ENCODE measurements at places on chromosomes 5 and 9. TPM values are rescaled to one million over a fixed set of nuclear protein-coding genes. Genes with fewer than 3 reads are reported as not detected.
A peak's percentile ranks its signal among the peaks of the same experiment; 100 is the strongest.

The ASPN gene
- 97.6 TPM for total RNA-seq

The ANKRD31 gene
- 0.69 TPM for total RNA-seq

DNA sequence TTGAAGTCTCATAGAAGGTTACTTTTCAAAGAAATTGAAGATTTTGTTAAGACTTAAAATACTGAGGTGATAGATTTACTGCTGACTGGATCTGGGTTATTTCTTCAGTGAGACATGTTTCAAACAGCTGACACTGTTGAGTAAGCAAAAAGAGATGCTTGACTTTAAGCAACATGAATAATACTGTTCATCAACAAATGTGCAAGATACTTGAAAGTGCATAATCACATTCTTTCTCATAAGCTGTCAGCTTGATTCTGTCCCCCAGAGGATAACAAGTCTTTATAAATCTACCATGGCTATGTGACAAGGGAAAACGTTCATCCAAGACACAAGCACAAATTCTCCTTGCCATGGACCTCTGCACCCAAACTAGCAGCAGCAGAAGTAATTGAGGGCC is 260.1 kb upstream of the CDH18 start:
- no peaks in the 10 kb centered on the region for H3K27me3 ChIP-seq
- no peaks in the 10 kb centered on the region for H3K36me3 ChIP-seq
- no peak overlapping the region for H3K4me3 ChIP-seq

The TRAF1 gene
- 0.51 TPM for total RNA-seq

The TMEM174 gene
- not detected for total RNA-seq

The ADAMTS16 gene
- under 0.01 TPM for total RNA-seq

DNA sequence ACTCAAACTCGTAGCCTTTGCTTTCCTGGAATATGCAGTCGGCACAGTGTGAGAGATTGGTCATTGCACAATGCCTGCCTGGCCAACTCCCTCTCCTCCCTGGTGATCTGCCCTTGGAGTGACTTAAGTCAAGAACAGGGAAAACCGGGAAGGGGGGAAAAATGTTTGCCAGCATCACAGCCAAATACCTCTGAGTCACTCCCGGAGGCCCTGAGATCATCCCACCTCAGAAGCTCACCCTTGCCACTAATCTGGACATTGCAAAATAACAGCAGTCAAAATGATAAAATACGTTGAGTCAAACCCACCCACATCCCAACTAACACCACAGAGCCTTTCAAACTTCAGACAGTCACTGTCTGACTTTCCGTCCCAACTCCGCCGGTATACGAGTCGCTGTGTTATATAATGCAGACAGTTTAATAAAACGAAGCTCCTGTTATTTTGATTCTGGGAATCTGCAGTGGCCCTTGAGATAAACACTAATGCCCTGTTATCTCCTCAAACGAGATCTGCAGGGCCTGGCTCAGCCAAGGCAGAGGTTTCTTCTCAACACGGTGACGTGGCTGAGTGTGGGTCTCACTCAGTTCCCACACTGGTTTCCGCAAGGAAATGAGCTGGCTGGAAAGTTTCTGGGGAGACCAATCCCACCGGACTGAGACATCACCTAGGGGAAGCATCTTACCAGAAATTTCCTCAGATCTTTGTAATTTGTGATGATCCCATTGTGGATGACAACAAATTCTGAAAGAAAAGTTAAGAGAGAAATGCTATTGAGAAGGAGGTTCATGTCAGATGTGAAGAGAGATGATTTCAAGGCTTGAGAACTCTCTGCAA is 22.1 kb downstream of the GFPT2 start:
- peak overlapping the region; percentile 82 for H3K27ac ChIP-seq
- no peaks in the 10 kb centered on the region for H3K27me3 ChIP-seq
- no peak overlapping the region for H3K4me3 ChIP-seq
- peaks cover 10% of the 10 kb centered on the region for H3K4me1 ChIP-seq
- peak; percentile 94 for DNase-seq

DNA sequence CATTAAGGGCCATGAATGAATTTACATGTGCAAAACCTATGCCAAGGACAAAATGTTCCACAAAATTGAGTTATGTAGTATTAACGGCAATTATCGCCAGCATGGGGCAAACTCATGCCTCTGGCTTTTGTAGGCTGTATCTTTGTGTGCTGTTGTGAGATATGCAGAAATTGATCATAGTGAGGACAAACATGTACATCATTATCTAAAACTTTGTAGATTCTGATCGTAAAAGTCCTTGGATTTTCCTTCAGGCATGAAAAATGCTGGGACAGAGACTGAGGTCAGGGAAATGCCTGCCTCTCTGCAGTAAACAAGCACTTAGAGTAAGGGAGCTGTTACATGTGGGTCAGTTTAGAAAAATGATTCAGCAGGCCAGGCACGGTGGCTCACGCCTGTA is 5.9 kb upstream of the TXNDC8 start:
- no peaks in the 10 kb centered on the region for H3K4me1 ChIP-seq
- H3K27ac ChIP-seq, result no peak overlapping the region
- H3K4me3 ChIP-seq, result no peak overlapping the region
- DNase-seq, result no peak
- no peaks in the 10 kb centered on the region for H3K36me3 ChIP-seq
- no peaks in the 10 kb centered on the region for H3K27me3 ChIP-seq

The MAMDC4 gene
- 4.3 TPM for total RNA-seq

DNA sequence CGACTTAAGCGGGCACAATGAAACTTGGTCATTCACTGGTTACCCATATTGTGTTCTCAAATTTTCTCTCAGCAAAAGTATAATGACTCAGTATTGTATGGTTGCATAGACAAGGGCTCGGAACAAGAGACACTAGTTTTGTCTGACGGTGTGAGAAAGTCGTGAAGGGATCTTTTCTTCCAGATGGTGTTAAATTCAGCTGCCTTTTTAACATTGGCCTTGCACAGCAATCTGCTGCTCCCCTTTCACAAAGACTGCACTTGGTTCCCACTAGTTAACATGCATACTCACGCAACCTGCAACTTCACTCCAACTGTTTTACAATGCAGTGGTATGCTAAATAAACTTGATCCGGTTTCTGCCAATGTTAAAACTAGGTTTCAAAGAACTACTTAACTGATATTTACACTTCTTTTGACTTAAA is 219.2 kb downstream of the MEF2C start:
- no peaks in the 10 kb centered on the region for H3K36me3 ChIP-seq
- no peak overlapping the region for H3K27ac ChIP-seq
- H3K27me3 ChIP-seq, result peaks cover 74% of the 10 kb centered on the region
- no peak overlapping the region for H3K4me3 ChIP-seq
- H3K4me1 ChIP-seq, result no peaks in the 10 kb centered on the region

GRCh38 chr9:107046692-107047091 is 183.7 kb downstream of the ZNF462 start:
- no peaks in the 10 kb centered on the region for H3K36me3 ChIP-seq
- no peaks in the 10 kb centered on the region for H3K4me1 ChIP-seq
- H3K27me3 ChIP-seq, result no peaks in the 10 kb centered on the region
- DNase-seq, result no peak
- no peak overlapping the region for H3K27ac ChIP-seq

- no peaks in the 10 kb centered on the region for H3K36me3 ChIP-seq
- no peak for DNase-seq
- H3K27ac ChIP-seq, result peak overlapping the region; percentile 74
- no peaks in the 10 kb centered on the region for H3K27me3 ChIP-seq
- H3K4me3 ChIP-seq, result no peak overlapping the region
These were observed 1.5 kb downstream of the F2R start for GRCh38 chr5:76717222-76718083.

The NFIB gene
- total RNA-seq, result 106 TPM

GRCh38 chr5:33476992-33477391 is 36.2 kb downstream of the TARS1 start:
- H3K27ac ChIP-seq, result no peak overlapping the region
- H3K4me3 ChIP-seq, result no peak overlapping the region
- no peak for DNase-seq
- H3K36me3 ChIP-seq, result no peaks in the 10 kb centered on the region
- H3K27me3 ChIP-seq, result no peaks in the 10 kb centered on the region

GRCh38 chr5:51664491-51665250 is 281.4 kb downstream of the ISL1 start:
- no peak for DNase-seq
- H3K27ac ChIP-seq, result no peak overlapping the region
- no peak overlapping the region for H3K4me3 ChIP-seq
- no peaks in the 10 kb centered on the region for H3K36me3 ChIP-seq
- H3K4me1 ChIP-seq, result no peaks in the 10 kb centered on the region

DNA sequence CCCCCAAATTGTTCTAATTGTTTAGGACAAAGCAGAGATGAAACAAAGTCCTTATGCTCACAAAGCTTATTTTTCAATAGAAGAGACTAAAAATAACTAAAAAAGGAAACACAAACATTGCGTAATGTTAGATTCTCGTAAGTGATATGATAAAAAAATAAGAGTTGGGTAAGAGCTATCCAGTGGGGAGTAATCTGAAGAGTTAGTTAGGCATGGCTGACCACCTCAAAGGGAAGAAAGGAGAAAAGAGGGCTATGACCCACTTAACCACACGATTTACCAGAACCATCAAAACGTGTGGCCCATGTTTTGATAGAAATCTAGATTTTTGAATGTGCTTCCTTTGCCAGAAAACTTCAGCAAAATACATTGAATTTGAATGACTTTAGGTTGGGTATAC is 1296.8 kb upstream of the NUDT12 start:
- H3K27ac ChIP-seq, result no peak overlapping the region
- no peak overlapping the region for H3K4me3 ChIP-seq
- no peaks in the 10 kb centered on the region for H3K36me3 ChIP-seq
- no peaks in the 10 kb centered on the region for H3K27me3 ChIP-seq
- no peaks in the 10 kb centered on the region for H3K4me1 ChIP-seq
- no peak for DNase-seq

The LHX6 gene
- total RNA-seq, result 5.0 TPM

DNA sequence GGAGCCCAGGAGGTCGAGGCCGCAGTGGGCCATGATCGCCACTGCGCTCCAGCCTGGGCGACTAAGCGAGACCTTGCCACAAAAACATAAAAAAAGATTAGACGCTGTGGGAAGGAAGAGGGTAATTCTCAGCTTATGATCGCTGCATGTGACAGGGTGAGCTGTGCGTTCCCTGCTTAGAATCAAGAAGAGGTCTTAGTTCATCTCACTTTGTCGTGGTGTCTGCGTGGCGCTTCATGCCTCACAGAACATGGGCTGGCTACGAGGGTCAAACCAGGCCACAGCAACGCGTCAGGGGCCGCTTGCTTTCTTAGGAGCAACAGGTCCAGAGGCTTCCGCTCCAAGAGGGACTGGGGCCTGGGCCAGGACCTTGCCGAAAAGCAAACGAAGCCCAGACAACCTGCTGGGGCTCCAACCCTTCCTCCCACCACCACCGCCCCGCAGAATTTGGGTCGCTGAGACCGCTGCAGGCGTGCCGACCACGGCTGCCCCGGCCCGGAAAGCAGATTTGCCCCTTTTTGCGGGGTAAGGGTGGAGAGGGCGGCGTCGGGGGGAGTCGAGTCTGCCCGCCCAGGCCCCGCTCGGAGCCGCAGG is 10.0 kb upstream of the GRIN1 start:
- H3K27me3 ChIP-seq, result peaks cover 4% of the 10 kb centered on the region
- peak overlapping the region; percentile 51 for H3K4me3 ChIP-seq
- no peaks in the 10 kb centered on the region for H3K4me1 ChIP-seq
- no peaks in the 10 kb centered on the region for H3K36me3 ChIP-seq
- peak overlapping the region; percentile 49 for H3K27ac ChIP-seq
- DNase-seq, result no peak

The TMEM252 gene
- total RNA-seq, result 0.69 TPM

- H3K4me3 ChIP-seq, result no peak overlapping the region
- H3K4me1 ChIP-seq, result no peaks in the 10 kb centered on the region
- H3K27ac ChIP-seq, result no peak overlapping the region
- DNase-seq, result peak; percentile 3
- H3K27me3 ChIP-seq, result no peaks in the 10 kb centered on the region
- H3K36me3 ChIP-seq, result no peaks in the 10 kb centered on the region
These were observed 40.5 kb upstream of the ANGPTL2 start for GRCh38 chr9:127162864-127163365.

The UHRF2 gene
- total RNA-seq, result 71.8 TPM

DNA sequence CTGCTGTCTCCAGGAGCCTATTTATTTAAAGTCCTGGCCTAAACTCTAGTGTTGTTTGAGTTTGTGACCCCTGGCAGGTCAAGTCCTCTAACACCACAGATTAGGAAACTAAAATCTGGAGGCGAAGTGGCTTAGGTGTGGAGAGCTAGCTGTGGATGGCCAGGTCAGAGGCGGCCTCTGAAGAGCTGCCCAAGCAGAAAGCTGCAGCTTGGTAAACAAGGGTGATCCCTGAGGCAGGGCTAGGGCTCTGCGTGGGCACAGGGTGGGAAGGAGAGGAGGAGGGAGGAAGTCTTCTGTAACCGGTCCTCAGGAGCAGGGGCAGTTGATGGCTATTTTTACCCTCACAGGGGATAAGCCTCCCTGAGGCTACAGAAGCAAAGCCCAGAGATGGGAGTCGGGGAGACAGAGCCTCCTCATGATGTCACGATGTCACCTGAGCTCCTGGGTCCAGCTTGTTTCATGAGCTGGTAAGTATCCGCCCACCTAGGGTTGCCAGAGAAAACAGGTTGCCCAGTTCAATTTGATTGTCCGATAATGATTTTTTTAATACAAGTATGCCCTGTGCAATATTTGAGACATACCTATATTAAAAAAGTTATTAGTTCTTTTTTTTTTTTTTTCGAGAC is 25.9 kb upstream of the BOD1 start:
- no peaks in the 10 kb centered on the region for H3K36me3 ChIP-seq
- H3K27me3 ChIP-seq, result no peaks in the 10 kb centered on the region
- no peak overlapping the region for H3K27ac ChIP-seq
- H3K4me3 ChIP-seq, result no peak overlapping the region

DNA sequence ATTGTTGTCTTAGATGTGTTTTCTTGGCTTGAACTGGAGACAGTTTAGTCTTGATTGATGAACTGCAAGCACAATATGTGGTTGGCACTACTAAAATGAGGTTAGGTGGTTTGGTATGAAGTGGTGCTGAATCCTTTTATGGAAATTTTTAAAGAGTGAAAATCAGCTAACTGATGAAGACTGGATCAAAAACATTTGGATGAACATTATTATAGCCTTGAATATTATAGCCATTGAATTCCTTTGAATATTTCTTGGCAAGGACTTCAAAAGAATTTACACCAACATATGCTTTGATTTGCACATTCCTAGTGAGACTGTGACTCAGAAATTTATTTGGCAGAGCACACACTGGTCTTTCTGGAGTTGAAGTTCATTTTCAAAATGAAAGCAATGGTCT is 318.3 kb downstream of the CHSY3 start:
- H3K27me3 ChIP-seq, result no peaks in the 10 kb centered on the region
- no peak overlapping the region for H3K27ac ChIP-seq
- no peak overlapping the region for H3K4me3 ChIP-seq
- H3K4me1 ChIP-seq, result no peaks in the 10 kb centered on the region

The IL4 gene
- not detected for total RNA-seq

Data from uterus (tissue), 4 donors.